ENCODE measurements at places on chromosomes 3 and 15. TPM values are rescaled to one million over a fixed set of nuclear protein-coding genes. Genes with fewer than 3 reads are reported as not detected.
A peak's percentile ranks its signal among the peaks of the same experiment; 100 is the strongest.

DNA sequence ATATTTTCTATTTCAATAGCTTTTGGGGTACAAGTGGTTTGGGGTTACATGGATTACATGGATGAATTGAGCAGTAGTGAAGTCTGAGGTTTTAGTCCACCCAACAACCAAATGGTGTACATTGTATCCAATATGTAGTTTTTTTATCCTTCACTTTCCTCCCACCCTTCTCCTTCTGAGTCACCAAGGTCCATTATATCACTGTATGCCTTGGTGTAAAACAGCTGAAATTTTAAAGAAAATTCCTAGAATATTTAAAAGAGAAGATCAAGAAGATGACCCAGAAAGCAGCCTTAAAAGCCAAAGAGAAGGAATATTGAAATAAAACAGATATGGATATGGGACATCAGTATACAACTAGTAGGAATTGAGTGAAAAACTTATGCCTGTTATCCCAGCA, 204.2 kb upstream of the COL8A1 start:
- no peak for DNase-seq

GRCh38 chr3:197308591-197308990, 10.2 kb upstream of the DLG1 start:
- DNase-seq: no peak

CADM2 gene
- total RNA-seq: 1.5 TPM

ADAMTS9 gene
- total RNA-seq: 7.8 TPM

GRCh38 chr3:22157848-22158247, 406.8 kb upstream of the ZNF385D start:
- DNase-seq: no peak

GRCh38 chr3:72520690-72521308, 327.4 kb downstream of the SHQ1 start:
- DNase-seq: no peak

LRTM1 gene
- total RNA-seq: not detected

CD86 gene
- total RNA-seq: 2.2 TPM

ASB14 gene
- total RNA-seq: not detected

DNA sequence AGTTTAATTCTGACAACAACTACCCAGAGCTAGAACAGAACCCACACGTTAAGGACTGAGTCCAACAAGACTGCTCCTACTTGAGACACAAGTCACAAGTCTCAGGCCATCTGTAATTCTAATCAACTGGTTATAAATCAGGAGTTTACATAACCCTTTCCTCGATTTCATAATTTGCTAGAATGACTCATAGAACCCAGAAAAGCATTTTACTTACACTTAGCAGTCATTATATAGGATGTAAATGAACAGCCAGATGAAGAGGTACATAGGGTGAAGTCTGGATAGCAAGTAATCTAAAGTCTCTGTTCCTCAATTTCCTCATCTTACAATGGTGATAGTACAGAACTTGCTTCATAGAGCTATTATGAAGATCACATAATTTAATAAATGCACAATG, 1018.2 kb downstream of the DIPK2A start:
- DNase-seq: no peak

- DNase-seq: no peak
Measured at GRCh38 chr3:177824190-177824786, 627.0 kb upstream of the TBL1XR1 start.

DNA sequence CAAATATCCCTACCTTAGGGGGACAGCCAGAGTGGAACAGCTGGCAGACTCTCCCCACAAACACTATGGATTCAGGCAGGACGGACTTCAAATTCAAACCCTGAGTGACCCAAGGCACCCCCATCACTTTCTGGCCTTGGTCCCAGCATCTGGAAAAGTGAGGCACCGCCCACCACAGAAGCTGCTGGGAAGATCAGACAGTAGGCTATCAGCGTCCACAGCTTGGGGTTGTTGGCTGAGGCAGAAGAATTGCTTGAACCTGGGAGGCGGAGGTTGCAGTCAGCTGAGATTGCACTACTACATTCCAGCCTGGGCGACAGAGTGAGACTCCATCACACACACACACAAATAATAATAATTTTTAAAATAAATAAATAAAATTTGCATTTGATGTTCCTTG, 8.5 kb downstream of the PFKFB4 start:
- no peak for DNase-seq

- DNase-seq: no peak
Measured at GRCh38 chr15:85889956-85890619, 95.4 kb upstream of the KLHL25 start.

DNA sequence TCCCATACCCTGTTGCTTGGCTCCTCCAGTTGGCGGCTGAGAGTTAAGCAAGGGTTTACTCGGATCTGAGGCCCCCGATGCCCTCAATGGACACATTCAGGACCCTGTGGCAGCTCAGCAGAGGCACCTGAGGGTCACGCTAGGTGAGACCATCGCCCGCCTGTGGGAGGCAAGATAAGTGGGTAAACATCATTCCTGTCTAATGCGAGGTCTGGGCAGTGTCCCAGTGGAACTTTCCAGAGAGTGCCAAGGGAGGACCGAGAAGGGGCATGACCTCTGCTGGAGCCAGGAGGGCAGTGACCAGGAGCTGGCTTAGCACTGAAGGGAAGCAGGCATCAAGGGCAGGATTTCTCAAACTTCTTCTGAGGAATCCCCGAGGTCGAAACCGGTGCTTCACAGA, 65.4 kb upstream of the SEC61A1 start:
- no peak for DNase-seq

- DNase-seq: no peak
Measured at GRCh38 chr15:65558336-65558735, 28.1 kb downstream of the HACD3 start.

DNA sequence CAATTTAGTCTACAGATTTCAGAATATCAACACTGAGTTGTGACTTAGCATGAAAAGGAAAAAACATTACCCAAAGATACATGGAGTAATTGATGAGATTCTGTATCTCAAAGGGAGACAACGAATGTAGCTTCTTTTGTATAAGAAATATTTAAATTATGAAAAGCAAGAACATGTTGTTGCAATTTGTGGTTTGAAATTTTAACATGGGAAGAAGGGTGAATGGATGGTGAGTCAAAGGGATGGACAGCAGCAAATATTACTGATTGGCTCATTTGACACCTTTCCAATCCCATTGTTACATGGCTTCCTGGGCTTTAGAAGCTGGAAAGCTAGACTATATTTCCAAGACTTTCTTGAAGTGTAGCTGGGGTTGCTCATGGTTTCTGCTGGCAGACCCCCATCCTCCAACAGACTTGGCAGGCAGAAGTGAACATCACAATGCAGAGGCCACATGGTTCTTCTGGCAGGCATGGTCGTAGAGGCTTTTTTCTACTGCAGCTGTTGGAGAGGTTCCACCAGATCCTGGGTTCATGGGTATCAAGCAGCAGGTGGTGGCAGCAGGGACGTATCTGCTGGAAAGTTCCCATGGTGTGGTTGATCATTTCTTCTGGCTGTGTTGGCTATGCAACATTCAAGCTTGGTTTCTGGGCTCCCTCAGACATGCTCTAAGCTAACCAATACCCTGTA, 47.2 kb upstream of the KPNA4 start:
- DNase-seq: no peak

UBAP1L gene
- 2.3 TPM for total RNA-seq

CADPS gene
- 2.5 TPM for total RNA-seq

LSAMP gene
- total RNA-seq: 5.2 TPM

GRCh38 chr3:45037720-45038455, 11.8 kb downstream of the CLEC3B start:
- peak; percentile 96 for DNase-seq

DNA sequence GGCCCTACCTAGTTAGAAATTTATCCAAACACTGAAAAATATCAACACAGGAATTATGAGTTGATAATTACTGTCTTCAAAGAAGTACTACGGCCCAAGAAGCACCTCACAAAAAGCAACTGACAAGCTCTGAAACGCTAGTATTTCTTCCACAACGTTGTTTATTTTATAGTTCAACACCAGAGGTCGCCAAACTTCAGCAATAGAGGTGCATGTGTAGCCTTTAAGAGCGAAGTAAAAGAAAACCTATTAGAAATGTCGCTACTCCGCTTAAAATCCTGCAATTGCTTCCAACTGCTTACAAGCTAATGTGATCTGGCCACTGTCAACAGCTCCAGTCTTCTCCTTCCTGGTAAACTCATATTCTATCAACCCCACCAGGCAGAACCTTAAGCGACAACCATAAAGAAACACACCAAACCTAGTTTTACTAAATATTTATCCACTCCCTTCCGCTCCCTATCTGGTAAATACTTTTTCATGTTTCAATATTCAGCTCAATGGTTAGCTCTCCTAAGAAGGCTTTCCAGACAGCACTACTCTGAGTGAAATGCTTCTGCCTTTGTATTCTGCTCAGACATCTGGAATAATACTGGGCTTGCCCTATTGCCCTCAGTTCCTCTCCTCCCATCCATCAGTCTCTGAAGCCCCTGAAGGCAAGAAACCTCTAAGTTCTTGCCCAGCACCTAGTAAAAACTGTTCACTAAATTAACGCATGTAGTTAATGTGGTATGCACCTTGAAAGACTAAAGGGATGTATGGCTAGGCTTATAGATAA, 110.2 kb downstream of the NR1I2 start:
- DNase-seq: no peak

- no peak for DNase-seq
Measured at GRCh38 chr3:71949442-71949841, 164.5 kb upstream of the PROK2 start.

GRCh38 chr3:196632046-196632751, 7.3 kb upstream of the NRROS start:
- peak; percentile 93 for DNase-seq

DNA sequence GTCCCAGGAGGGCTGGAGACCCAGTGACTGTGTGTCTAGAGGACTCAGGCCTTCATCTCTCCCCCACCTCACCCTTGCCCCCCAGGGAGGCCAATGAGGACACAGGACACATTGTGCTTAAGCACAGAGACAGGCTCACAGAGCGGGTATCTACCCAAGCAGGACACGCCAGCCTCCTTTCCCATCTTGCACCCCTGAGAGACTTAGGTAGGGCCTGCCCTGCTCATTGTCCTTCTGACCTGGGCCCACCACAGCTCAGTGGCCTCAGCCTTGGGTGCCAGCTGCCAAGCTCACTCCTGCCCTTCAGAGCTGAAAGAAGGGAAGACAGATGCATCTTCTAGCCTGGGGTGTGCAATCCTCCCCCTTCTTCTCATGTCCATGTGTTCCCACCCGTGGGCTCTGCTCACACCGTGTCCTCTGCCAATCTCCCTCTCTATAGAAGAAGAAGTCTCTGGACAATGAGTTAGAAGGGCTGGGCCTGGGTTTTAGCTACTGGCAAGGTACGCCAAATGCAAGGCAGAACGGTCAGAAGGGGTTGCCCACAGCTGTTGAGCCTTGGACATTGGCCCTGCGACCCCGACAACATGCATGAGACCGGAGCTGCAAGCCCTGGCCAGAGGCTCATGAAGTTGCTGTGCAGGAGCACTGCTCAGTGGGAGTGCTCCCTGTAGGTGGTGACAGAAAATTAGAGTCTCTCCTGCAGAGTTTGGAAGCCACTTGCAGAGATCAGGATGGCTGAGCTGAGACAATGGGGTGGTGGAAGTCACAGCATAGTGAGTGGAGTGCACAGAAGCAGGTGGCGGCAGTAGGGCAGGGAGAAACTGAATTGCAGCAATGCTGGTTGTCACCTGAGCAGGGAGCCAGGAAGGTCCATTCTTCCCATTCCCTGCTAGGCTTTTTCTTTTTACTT, 32.8 kb downstream of the ACSBG1 start:
- DNase-seq: peak; percentile 63

CHRNA3 gene
- 1.9 TPM for total RNA-seq

GRCh38 chr15:76431971-76432370, 95.4 kb downstream of the ISL2 start:
- no peak for DNase-seq

GRCh38 chr3:181578743-181579142, 133.0 kb upstream of the SOX2 start:
- DNase-seq: no peak

ECE2 gene
- total RNA-seq: not detected

- no peak for DNase-seq
Measured at GRCh38 chr3:40267937-40268724, 41.4 kb upstream of the EIF1B start.

ATP11B gene
- 160 TPM for total RNA-seq

NR1I2 gene
- total RNA-seq: not detected

HYAL3 gene
- total RNA-seq: 2.5 TPM

GRCh38 chr3:135760581-135760980, 204.9 kb upstream of the PPP2R3A start:
- no peak for DNase-seq

DNA sequence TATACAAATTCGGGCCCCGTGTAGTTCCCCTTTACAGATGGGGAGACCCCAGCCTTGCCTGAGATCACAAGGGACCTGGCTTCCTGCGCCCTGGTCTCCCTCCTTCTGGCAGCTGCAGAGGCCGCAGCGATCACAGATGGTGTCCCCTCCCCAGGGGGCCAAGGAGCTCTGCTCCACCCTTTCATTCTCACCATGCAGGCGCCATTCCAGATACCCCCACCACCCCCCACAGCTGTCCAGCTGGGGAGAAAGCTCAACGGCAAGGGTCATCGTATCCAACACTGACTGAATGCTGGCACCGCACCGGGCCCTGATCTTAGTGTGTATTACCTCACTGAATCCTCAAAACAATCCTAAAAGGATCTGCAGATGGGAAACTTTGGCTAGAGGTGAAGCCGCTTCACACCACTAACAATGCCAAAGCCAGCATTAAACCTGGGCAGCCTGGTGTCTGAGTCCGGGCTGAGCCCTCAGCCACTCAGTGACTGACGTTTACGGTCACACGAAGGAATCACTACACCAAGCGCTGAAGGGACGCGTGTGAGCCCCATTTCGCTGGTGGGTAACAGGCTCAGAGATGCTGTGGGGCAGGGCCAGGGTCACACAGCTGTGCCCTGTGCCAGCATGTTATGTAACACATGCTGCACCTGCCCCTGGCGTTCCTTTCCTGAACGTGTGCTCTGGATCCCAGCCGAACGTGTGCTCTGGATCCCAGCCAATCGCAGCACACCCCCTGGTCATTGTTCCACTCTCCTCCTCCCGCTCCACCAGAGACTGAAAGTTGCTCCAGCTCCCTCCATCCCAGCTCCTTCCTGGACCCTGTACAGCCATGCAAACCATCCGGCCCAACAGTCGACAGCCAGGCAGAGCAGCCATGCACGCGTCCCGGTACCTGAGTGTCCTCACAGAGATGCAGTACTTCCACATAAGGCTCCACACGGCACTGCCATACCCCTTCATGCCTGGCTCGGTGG, 51.8 kb downstream of the IQSEC1 start:
- no peak for DNase-seq

GPR87 gene
- total RNA-seq: 34.1 TPM

POPDC2 gene
- 3.5 TPM for total RNA-seq

DNA sequence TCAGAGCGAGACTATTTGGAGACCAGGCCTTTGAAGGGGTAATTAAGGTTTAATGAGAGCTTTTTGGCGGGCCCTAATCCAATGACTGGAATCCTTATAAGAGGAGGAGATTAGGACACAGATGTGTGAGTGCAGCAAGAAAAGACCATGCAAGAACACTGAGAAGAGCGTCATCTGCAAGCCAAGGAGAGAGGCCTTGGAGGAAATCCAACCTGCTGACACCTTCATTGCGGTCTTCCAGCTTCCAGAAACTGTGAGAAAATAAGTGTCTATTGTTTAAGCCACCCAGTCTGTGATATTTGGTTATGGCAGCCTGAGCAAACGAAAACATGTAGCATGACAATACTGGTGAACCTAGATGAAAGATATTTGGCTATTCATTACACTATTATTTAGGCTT, 23.0 kb upstream of the MUSTN1 start:
- DNase-seq: no peak
